H1 (cell line): ENCODE measurements at places on chromosomes 1 and 21. TPM values are rescaled to one million over a fixed set of nuclear protein-coding genes. Genes with fewer than 3 reads are reported as not detected.

Gene INAVA
- polyA plus RNA-seq, result 49.3 and 77.0 TPM in 2 replicates

Gene RGS13
- not detected in 2 replicates for polyA plus RNA-seq

Gene MYOG
- not detected in 2 replicates for polyA plus RNA-seq

Gene TP73
- 2.6 and 4.2 TPM in 2 replicates for polyA plus RNA-seq

Gene UBL4B
- 0.06 and 0.11 TPM in 2 replicates for polyA plus RNA-seq

Gene KCNT2
- polyA plus RNA-seq, result 2.3 TPM in 2 replicates

Gene CLCA4
- not detected in 2 replicates for polyA plus RNA-seq

Gene RXFP4
- 0.09 TPM in 1 of 2 replicates, not detected in the other for polyA plus RNA-seq

Gene SLC37A1
- polyA plus RNA-seq, result 15.6 and 21.8 TPM in 2 replicates

Gene ZBED6
- 1.4 and 1.6 TPM in 2 replicates for polyA plus RNA-seq

Gene B3GALT6
- polyA plus RNA-seq, result 20.4 and 23.1 TPM in 2 replicates

Gene DHRS3
- polyA plus RNA-seq, result 36.4 and 41.9 TPM in 2 replicates

Gene C1orf94
- 12.5 and 14.3 TPM in 2 replicates for polyA plus RNA-seq

Gene MORN1
- 5.0 and 7.6 TPM in 2 replicates for polyA plus RNA-seq

Gene TIMM17A
- 15.9 and 30.3 TPM in 2 replicates for polyA plus RNA-seq

Gene OPTC
- 2.8 and 4.0 TPM in 2 replicates for polyA plus RNA-seq

Gene SSR2
- 411 and 648 TPM in 2 replicates for polyA plus RNA-seq

Gene C1orf210
- polyA plus RNA-seq, result 27.9 and 29.9 TPM in 2 replicates
